ENCODE measurements at places on chromosomes 3 and 15.

GRCh38 chr15:39835550-39835949 lies 52.9 kb upstream of the FSIP1 start:
- DNase-seq, result no peak

GRCh38 chr15:88255484-88256278 lies 858 bp downstream of the NTRK3 start:
- DNase-seq, result peak; percentile 18

DNA sequence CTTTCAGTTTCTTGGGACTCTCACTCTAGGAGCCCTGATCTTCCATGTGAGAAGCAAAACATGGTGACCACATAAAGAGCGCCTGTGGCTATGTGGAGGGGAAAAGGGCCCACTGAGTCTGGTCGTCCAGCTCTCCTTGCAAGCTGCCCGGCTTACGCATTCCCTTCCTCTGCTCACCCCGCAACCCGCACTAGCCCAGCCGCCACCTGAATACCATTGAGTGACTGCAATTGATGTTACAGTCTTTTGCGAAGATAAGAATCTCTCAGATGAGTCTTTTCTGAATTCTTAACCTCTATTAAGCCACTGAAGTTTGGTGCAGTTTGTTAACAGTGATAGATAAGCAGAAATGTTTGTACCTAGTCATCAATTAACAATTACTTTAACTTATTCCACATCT lies 589.0 kb upstream of the DPPA4 start:
- DNase-seq, result no peak

DNA sequence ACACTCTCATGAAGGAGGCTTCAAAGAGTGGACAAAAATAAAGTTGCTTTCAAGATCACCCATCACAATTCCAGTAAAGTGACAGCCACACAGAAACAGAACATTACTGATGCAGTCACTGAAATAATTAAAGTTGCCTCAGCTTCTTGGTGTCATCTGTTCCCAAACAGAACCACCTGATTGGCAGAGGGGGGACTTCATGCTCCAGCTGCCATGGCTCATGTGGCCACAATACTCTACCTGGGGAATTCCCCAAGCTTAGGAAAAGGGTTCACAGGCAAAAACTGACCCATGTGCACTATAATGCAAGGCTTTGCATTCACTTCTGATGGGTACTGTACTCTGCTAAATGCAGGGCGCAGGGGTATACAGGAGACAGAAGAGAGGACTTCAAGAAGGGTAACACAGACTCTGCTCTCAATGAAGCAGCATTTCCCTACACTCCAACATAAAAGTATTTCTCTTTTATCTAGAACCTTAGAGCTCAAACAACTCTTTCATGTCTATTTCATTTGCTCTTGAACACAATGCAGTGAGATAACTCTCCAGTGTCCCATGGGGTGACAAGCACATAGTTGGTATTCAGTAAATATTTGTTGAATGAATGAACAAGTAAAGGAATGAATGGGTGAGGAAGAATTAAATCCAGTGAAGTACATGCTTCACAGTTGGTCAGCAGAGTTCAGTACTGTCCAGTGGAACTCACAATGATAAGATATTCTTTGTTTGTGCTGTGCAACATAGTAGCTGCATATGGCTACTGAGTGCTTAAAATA lies 8.6 kb upstream of the CTNNB1 start:
- no peak for DNase-seq

Data from GM04504 (cell line).